ENCODE measurements at places on chromosomes 6 and 20.

GRCh38 chr6:44697327-44697726 is 309.8 kb downstream of the CDC5L start:
- no peak for DNase-seq

DNA sequence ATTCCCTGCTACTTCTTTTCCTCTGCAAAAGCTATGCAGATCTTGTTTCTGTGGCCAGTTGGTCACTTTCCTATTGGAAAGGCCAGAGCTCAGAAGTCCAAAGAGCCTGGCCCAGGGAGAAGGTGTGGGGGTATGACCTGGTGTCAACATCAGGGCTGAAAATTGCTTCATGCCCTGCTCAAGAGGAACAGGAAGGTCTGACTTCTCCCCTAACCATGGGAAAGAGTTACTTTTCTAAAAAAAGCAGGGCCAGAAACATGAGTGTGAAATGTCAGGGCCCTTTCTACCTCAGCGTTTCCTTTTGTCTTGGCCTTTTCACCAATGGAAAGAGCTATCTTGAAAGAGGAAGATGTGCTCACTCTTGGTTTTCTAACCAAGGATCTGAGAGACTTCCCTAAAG is 117.4 kb downstream of the MAFB start:
- no peak for DNase-seq

DNA sequence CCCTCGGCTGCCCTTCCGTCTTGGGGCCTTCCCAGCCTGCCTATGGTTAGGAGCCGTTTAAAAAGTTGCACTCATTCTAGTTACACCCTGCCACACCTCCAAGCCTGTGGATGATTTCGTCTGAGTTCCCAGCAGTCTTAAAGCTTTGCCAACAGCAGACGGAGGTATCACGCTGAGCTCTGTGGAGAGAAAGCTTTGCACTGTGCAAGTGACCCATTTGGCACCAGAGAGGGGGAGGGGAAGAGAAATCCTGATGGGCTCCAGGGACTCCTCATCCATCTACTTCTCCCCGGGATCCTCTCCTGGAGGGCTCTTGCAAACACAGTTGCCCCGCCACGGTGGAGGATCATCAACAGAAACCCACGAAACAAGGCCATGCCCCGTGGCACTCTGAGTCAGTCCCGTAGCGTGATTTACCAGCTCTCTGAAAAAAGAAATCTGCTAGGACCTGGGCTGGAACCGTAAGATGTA is 98.8 kb upstream of the CITED2 start:
- no peak for DNase-seq

DNA sequence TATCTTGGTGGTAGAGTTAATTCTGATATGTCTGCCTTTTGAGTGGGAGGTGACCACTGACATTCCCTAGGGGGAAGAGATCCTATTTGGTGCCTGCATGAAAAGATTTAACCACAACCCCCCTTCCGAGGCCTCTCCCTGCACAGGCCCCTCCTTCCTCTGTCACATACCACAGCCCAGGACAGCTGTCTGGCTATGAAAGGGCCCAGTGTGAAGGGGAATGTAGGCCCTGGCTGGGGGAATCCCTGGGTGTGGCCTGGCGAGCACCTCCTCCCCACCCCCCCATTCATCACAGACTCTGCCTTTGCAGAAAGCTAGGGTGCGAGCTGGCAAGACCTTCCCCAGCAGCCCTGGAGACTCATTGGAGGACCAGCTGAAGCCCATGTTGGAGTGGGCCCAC is 27.4 kb upstream of the MAPRE1 start:
- no peak for DNase-seq

DNA sequence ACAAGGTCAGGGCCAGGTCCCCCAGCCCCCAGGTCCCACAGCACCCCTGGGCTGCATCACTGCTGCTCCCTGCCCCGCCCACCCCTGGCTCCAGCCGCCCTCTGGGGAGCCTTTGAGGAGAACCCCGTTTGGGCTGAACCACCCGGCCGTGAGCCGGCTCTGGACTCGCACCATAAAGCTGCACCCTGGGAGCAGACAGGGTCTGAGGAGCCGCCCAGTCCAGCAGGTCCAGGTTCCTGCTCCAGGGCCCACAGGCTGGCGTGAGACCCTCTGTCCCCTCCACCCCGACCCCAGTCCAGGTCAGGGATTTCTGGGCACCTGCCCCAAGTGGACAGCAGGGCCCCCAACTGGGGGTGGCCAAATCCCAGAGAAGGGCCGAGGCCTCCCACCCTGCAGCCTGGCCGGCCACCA is 8.3 kb downstream of the CHRNA4 start:
- DNase-seq = no peak

DNA sequence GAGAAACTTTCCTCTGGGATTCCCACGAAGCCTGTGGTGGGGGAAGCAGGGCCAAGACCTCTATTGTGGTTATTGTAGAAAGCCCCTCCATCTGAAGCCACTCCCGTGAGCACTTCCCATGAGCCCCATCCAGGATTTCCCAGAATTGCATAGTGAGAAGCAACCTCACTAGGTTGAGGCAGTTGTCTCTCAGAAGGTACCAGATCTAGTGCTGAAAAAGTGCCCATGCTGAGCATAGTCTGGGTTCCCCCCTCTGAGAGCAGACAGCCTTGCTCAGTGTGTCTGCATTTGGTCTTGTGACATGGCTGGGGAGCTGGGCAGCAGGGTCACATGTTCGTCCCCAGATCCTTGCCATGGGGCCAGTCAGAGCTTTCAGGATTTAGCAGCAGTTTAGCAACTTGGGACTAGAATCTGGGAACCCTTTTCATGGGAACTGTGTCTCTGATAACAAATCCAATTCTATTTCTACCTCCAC is 38.6 kb downstream of the SLC9A8 start:
- DNase-seq = no peak

- no peak for DNase-seq
These were observed 116.9 kb downstream of the TAF4 start for GRCh38 chr20:61948586-61949362.

All from stimulated activated CD4-positive, alpha-beta T cell treated with anti-CD3 and anti-CD28 coated beads, TNF-alpha, amount 100 ng/mL, for 24 hours (primary cell).